ENCODE measurements at places on chromosomes 2 and 18.

DNA sequence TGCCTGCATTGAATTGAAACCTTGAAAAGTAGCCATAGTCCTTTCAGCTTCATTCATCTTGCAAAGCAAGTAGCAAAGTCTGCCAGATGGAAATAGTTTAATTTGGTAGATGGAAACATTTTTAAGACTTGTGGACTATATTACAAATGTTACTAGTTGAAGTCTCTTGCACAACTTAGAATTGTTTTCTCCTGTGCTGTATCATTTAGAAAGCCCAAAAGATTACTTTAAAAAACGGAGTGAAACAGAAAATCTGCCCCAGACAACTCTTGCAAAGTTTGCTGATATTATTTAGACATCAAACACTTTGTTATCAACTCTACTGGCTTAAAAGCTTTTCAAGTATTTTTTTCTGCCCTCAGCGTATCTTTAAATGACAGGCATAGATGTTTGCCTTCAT, 335.0 kb downstream of the RPRM start:
- no peaks in the 10 kb centered on the region for H3K36me3 ChIP-seq
- H3K27ac ChIP-seq: no peak overlapping the region
- no peak for DNase-seq
- H3K27me3 ChIP-seq: no peaks in the 10 kb centered on the region
- no peaks in the 10 kb centered on the region for H3K4me1 ChIP-seq

- no peak for DNase-seq
- no peaks in the 10 kb centered on the region for H3K27me3 ChIP-seq
- no peak overlapping the region for H3K27ac ChIP-seq
These were observed 453.7 kb upstream of the CELF4 start for GRCh38 chr18:38019292-38019691.

GRCh38 chr2:134727385-134727784, 8.6 kb upstream of the TMEM163 start:
- H3K4me1 ChIP-seq: no peaks in the 10 kb centered on the region
- DNase-seq: no peak
- no peaks in the 10 kb centered on the region for H3K36me3 ChIP-seq
- H3K27me3 ChIP-seq: peaks cover 17% of the 10 kb centered on the region
- H3K4me3 ChIP-seq: no peak overlapping the region

GRCh38 chr2:160156665-160157064, 43.4 kb downstream of the ITGB6 start:
- no peaks in the 10 kb centered on the region for H3K27me3 ChIP-seq
- H3K36me3 ChIP-seq: peaks cover 50% of the 10 kb centered on the region
- peak overlapping the region; percentile 32 for H3K27ac ChIP-seq
- no peaks in the 10 kb centered on the region for H3K4me1 ChIP-seq
- no peak overlapping the region for H3K4me3 ChIP-seq

- H3K27me3 ChIP-seq: peaks cover 48% of the 10 kb centered on the region
- no peak for DNase-seq
- no peak overlapping the region for H3K4me3 ChIP-seq
- H3K27ac ChIP-seq: no peak overlapping the region
These were observed 8.0 kb downstream of the SIX3 start for GRCh38 chr2:44949329-44950151.

- DNase-seq: no peak
- H3K36me3 ChIP-seq: no peaks in the 10 kb centered on the region
- peaks cover 5% of the 10 kb centered on the region for H3K4me1 ChIP-seq
- no peak overlapping the region for H3K27ac ChIP-seq
These were observed 243.9 kb downstream of the NR4A2 start for GRCh38 chr2:156088587-156088986.

DNA sequence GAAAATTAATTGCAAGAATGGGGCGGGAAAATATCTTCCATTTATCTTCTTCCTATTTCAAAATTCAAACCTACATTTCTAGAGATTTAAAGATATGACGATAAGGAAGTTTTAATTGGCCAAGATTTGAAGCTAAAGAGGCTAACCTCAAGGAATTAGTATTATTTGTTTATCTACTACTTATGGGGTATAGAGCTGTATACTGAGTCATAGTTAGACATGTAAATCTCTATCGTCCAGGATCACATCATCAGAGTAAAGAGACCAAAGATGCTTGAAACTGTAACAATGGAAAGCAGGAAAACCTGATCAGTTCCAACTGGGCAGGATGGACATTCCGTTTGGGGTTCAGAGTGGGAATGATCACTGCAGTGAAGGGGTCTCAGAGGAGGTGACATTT, 95.2 kb upstream of the KLF7 start:
- H3K27me3 ChIP-seq: no peaks in the 10 kb centered on the region

DNA sequence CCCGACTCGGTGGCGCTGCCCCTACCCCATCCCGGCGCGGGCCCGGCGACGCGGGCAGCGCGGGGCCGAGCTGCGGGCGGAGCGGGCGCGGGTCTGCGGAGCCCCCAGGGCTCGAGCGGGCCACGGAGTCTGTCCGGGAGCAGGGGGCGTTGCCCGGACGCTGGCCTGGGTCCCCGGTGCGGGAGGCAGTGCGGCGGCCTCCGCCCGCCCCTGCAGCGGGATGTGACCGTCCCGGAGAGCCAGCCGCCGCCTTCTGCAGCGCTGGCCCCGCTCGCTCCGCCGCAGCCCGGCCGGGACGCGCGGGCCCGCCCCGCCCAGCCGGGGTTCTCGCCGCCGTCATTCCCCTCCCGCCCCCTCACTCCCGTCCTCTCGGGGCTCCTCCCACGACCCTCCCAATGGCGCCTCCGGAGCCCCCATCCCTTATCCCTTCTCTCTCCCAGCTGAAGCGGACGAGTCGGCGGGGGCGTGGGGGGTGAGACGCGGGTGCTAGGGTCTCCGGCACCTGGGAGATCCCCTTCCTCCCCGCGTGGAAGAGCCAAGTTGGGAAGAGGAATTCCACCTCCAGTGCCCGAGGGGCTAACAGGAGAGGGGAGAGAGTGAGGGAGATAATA, at the start of gene FNDC4:
Gene FNDC4, minus strand, starts transcription at position 257 of the 611 bp plus-strand sequence. CDS start 521 bp downstream, outside the sequence.
- peak within 1 kb of the TSS; percentile 69 for H3K4me3 ChIP-seq
- no peak for DNase-seq
- no peaks in the 10 kb centered on the region for H3K4me1 ChIP-seq
- no peaks in the 10 kb centered on the region for H3K36me3 ChIP-seq
- H3K27ac ChIP-seq: no peak within 1 kb of the TSS
- no peaks in the 10 kb centered on the region for H3K27me3 ChIP-seq

DNA sequence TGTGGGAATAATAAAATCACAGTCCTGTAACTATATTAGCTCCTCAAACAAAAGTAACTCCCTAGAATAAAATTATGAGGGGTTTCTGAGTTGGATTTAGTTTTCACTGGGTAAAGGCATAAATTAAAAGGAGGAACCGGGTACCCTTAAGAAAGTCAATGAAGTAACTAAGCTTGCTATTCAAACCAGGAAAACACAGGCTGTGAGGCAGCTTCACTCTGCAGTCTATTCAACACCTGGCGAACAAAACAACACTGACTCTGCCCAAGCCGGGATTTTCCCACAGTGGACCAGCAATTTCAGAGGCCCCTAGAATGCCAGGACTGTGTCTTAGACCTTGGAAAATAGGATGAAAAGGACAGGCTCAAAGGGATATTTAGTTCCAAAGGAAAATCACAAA, 24.6 kb upstream of the CREB1 start:
- no peaks in the 10 kb centered on the region for H3K27me3 ChIP-seq
- no peak for DNase-seq
- H3K4me3 ChIP-seq: no peak overlapping the region
- peak overlapping the region; percentile 89 for H3K27ac ChIP-seq
- no peaks in the 10 kb centered on the region for H3K36me3 ChIP-seq

- H3K27ac ChIP-seq: no peak overlapping the region
- H3K27me3 ChIP-seq: no peaks in the 10 kb centered on the region
These were observed 189.9 kb downstream of the SH3RF3 start for GRCh38 chr2:109318949-109319342.

GRCh38 chr2:25557179-25558036, 116.0 kb downstream of the DTNB start:
- no peaks in the 10 kb centered on the region for H3K4me1 ChIP-seq
- no peak overlapping the region for H3K27ac ChIP-seq
- 0 out of 2 replicates have a peak, but pooled peaks cover 4% of the 10 kb centered on the region for H3K36me3 ChIP-seq
- H3K27me3 ChIP-seq: no peaks in the 10 kb centered on the region

DNA sequence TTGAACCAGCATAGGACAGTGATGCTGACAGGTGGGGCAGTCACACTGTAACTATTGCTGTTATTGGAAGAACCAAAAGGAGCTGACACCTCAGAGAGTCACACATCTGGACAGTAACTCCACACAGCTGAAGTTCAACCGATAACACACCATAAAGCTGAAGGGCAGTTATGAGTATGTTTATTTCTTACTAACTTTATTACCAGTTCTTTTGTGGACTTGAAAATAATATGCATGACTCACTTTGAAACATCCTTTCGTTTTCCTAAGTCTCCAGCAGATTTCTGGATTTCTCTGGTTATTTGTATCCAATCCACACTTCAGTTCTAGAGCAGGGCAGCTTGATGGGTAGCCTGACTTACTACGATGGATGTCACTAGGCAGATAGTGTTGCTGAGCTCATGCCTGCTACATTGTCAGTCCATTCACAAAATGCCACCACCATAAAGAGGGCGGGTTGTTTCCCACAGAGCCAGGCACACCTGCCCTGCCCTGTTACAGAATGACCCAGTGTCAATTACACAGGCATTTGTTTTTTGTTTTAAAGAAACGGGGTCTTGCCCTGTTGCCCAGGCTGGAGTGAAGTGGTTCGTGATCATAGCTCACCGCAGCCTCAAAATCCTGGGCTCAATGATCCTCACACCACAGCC, 8.4 kb upstream of the AGBL5 start:
- peaks cover 46% of the 10 kb centered on the region for H3K36me3 ChIP-seq
- DNase-seq: no peak
- no peaks in the 10 kb centered on the region for H3K4me1 ChIP-seq
- no peak overlapping the region for H3K4me3 ChIP-seq
- H3K27ac ChIP-seq: no peak overlapping the region

- H3K4me1 ChIP-seq: no peaks in the 10 kb centered on the region
- no peak overlapping the region for H3K4me3 ChIP-seq
- H3K27ac ChIP-seq: no peak overlapping the region
- H3K27me3 ChIP-seq: no peaks in the 10 kb centered on the region
These were observed 21.9 kb upstream of the CHRNA1 start for GRCh38 chr2:174786066-174786725.

DNA sequence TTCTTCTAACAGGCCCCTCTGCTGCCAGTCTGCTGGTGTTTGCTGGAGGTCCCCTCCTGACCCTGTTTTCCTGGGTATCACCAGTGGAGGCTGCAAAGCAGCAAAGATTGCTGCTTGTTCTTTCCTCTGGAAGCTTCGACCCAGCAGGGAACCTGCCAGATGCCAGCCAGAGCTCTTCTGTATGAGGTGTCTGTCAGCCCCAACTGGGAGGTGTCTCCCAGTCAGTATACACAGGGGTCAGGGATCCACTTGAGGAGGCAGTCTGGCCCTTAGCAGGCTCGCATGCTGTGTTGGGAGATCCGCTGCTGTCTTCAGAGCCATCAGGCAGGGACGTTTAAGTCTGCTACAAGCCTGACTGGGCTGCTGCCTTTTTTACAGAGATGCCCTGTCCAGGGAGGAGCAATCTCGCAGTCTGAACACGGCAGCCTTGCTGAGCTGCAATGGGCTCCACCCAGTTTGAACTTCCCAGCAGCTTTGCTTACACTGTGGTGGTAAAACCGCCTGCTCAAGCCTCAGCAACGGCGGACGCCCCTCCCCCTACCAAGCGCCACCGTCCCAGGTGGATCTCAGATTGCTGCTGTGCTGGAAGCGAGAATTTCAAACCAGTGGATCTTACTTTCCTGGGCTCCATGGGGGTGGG, 29.9 kb downstream of the CHCHD5 start:
- DNase-seq: no peak
- no peaks in the 10 kb centered on the region for H3K36me3 ChIP-seq
- H3K4me1 ChIP-seq: no peaks in the 10 kb centered on the region
- no peak overlapping the region for H3K27ac ChIP-seq

Data from RWPE2 (cell line).